T-helper 17 cell (primary cell): ENCODE measurements at places on chromosomes 11 and 22.

- DNase-seq, result no peak
Measured at GRCh38 chr22:34805771-34806170, 260.2 kb upstream of the ISX start.

DNA sequence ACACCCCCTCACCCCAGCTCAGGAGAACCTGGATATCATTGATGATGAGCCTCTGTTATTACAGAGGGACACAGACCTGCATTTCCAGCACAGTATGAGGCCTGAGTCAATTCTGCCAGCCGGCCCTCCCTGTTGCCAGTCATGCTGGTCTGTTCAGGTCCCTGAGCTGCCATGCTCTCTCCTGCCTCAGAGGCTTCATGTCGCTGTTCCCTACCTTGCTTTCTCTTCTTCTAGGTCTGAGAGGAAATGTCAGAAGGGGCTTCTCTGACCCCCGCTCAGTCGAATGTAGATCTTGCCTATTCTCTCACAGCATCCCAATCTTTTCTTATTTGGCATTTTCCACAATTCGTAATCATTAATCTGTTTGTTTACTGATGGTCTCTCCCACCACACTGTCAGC is 21.8 kb upstream of the ABCC8 start:
- no peak for DNase-seq

- no peak for DNase-seq
Measured at GRCh38 chr11:74380746-74381439, 17.3 kb downstream of the PGM2L1 start.

GRCh38 chr11:81331611-81332235 is 1401.9 kb downstream of the FAM181B start:
- DNase-seq, result no peak
